ENCODE measurements at places on chromosomes 16 and 17. TPM values are rescaled to one million over a fixed set of nuclear protein-coding genes. Genes with fewer than 3 reads are reported as not detected.

The HBZ gene
- not detected for total RNA-seq

The JUP gene
- 266 TPM for total RNA-seq

The ERAL1 gene
- 70.8 TPM for total RNA-seq

The GPR179 gene
- 0.40 TPM for total RNA-seq

The VTN gene
- 57.8 TPM for total RNA-seq

The PABPN1L gene
- total RNA-seq: not detected

The KRT40 gene
- not detected for total RNA-seq

The BAIAP3 gene
- 12.1 TPM for total RNA-seq

The ARHGAP44 gene
- total RNA-seq: 7.5 TPM

The SLC26A11 gene
- total RNA-seq: 32.4 TPM

The HSPB9 gene
- total RNA-seq: 0.18 TPM

The HIC1 gene
- 33.1 TPM for total RNA-seq

The ITGA3 gene
- 67.0 TPM for total RNA-seq

The TMED6 gene
- total RNA-seq: 1.1 TPM

The DPEP2NB gene
- total RNA-seq: not detected

The SPATA22 gene
- total RNA-seq: not detected

The CCDC144A gene
- total RNA-seq: 24.7 TPM

The SDR42E2 gene
- not detected for total RNA-seq

The CDYL2 gene
- total RNA-seq: 63.7 TPM

The ACSM5 gene
- total RNA-seq: 1.1 TPM
